HFFc6 (cell line): ENCODE measurements at places on chromosomes 2 and 18. TPM values are rescaled to one million over a fixed set of nuclear protein-coding genes. Genes with fewer than 3 reads are reported as not detected.

The SERPINB11 gene
- total RNA-seq: not detected in 3 replicates

The ASB18 gene
- total RNA-seq: not detected in 2 replicates

The PSMA8 gene
- total RNA-seq: not detected in 2 replicates

The MC2R gene
- total RNA-seq: not detected in 3 replicates

- DNase-seq: peak; percentile 22
- 0 out of 2 replicates have a peak overlapping the region, but pooled peaks have one; percentile 25 for H3K27ac ChIP-seq
- H3K36me3 ChIP-seq: no peaks in the 10 kb centered on the region; the same call in 1 of the 2 replicates
Observed at GRCh38 chr18:61738488-61738887, 154.3 kb downstream of the RNF152 start.

GRCh38 chr2:10216677-10217488 is 85.8 kb upstream of the HPCAL1 start:
- no peak overlapping the region for H3K4me3 ChIP-seq
- H3K36me3 ChIP-seq: no peaks in the 10 kb centered on the region
- H3K4me1 ChIP-seq: peaks cover 31% of the 10 kb centered on the region
- H3K27me3 ChIP-seq: peaks cover 6% of the 10 kb centered on the region
- DNase-seq: no peak

- no peak overlapping the region for H3K4me3 ChIP-seq
- no peaks in the 10 kb centered on the region for H3K36me3 ChIP-seq
- no peak for DNase-seq
Observed at GRCh38 chr2:216862628-216863398, 2.9 kb upstream of the TNP1 start.

DNA sequence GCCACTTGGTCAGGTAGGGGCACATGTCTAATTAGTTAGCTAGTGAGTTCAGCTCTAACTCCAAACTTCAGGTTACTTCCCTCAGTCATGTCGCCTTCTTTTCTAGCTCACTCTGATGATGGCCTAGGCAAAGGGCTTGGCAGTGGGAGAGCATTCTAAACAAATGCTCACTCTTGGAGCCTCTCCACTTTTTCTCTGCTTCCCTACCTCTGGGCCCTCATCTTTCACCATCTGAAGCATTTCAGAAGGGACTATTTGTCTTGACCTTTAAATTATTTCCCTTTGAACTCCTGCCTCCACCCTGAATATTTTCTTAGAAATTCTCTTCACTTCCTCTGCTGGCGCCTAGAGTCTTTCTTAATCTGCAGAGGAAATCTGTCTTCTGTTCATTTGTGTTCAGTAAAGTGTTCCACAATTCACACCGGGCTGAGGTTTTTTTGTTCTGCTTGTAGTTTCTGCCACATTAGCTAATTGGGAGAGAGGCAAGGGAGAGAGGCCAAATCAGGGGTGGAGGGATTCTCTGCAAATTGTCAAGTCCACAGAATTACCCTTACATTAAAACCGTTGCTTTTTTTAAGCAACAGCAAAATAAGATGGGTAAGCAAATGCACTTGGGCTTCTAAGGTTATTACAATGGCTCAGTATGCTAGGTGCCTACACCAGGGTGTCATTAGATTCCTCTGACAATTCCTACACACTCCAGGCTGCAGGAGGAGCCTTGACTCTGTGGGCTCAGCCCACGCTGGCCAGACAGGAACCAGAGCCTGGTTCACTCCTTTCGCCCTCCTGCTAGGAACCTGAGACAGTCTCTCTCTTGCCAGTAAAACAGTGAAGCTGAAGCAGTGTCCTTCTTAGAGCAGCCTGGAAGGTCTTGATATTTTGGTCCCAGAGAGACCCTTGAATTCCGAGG is 5.5 kb downstream of the MSGN1 start:
- no peak overlapping the region for H3K4me3 ChIP-seq
- H3K27ac ChIP-seq: no peak overlapping the region
- DNase-seq: no peak
- H3K27me3 ChIP-seq: peaks cover 8% of the 10 kb centered on the region
